Epithelial cell of esophagus (primary cell): ENCODE measurements at places on chromosomes 2 and 18.
A peak's percentile ranks its signal among the peaks of the same experiment; 100 is the strongest.

GRCh38 chr2:65658881-65659280 lies 226.5 kb upstream of the SPRED2 start:
- DNase-seq, result no peak

DNA sequence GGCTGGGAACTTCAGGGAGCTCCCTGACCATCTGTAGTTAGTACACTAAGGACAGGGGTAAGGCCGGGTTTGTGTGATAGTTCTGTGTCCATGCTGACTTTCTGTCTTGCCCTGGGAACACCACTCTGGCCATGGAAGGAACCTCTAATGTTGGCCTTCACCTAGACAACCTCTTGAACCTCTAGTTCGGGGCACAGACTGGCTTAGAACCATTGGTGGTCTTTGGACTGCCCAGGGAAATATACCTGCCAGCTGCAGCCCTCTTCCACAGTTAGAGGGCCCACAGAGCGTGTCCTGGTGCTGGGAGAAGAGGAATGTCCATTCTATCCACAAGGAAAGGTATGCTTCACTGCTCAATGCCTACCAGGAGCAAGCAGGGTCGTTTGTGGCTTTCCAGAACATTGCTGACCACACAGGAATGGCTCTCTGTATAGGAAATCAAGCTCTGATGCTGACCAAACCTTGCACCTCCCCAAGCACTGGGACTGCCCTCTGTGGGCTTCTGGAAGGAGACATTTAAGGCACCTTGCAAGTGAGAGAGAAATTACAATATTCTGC lies 318.8 kb upstream of the EPAS1 start:
- DNase-seq, result no peak

GRCh38 chr2:234334151-234334550 lies 162.7 kb downstream of the ARL4C start:
- peak; percentile 63 for DNase-seq

DNA sequence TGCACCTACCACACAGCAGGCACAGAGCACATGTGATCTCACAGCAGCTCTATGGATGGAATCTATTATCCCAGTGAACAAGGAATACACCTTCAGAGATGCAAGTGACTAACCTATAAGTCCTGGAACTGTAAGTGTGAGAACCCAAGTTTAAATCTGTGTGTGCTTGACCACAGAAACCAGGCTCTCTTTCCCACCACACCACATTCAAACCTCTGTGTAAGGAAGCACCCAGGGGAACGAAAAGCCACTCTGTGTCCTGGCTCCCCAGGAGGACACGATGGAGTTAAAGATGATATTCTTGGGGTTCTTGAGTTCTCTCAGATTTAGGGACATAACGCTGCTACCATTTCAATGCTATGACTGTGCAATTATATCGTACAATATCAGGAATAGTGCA lies 38.9 kb downstream of the TTR start:
- DNase-seq, result no peak

DNA sequence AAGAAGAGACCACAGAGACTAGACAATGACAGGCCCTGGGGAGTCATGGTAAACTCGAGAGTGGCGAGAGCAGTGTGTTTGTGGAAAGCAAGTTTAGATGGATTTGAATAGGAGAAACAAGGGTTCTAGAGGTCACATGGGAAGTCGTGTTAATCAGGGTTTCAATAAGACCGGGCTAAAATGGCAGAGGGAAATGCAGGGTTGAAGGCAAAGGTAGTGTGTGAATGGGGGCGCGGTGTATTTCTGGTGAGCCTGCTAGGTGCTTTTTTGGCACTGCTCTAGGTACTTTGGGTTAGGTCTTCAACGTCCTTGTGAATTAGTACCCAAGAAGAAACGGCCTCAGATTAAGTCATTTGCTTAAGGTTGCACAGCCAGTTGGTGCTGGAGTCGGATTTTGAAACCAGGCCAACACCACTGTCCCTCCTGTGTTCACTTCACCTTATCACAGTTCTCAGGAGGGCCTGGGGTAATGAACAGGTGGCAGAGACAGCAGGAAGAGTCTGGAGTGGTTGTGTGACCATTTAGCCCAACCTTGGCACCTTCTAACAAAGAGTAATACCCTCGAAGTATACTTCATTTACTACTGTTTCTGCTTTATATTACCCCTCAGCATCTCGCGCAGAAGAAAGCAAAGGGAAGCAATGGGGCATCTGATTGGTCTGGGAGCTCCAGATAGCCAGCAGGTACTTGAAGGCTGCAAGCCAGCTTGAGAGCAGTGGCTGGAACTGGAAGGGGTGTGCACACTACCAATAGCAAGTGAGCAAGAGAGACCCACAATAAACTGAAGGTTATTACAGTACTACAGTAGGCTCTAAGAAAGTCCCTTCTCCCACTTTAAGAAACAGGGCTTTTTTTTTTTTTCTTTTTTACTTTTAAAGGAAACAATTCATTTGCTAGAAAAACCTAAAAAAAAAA lies 33.4 kb upstream of the GAREM2 start:
- DNase-seq, result peak; percentile 26

GRCh38 chr2:157880927-157881326 lies 4.8 kb upstream of the ACVR1 start:
- DNase-seq, result peak; percentile 82

GRCh38 chr2:172339371-172340010 lies 87.9 kb upstream of the ITGA6 start:
- peak; percentile 52 for DNase-seq

DNA sequence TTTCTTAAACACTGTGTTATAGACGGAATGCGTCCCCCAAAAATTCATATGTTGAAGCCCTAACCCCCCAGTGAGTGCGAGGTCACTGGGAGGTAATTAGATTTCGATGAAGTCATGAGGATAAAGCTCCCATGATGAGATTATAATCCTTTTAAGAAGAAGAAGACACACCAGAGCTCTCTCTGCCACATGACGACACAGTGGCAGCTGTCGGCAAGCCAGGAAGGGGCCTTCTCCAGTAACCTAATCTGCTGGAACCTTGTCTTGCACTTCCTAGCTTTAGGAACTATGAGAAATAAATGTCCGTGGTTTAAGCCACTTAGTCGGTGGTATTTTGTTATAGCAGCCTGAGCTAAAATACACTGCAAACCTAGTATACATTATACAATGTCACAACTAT lies 12.3 kb downstream of the TMEM237 start:
- DNase-seq, result no peak

GRCh38 chr2:192487636-192488035 lies 292.9 kb upstream of the TMEFF2 start:
- DNase-seq, result no peak

- peak; percentile 55 for DNase-seq
Observed at GRCh38 chr18:33212363-33212762, 228.2 kb downstream of the CCDC178 start.

- peak; percentile 57 for DNase-seq
Observed at GRCh38 chr2:1687254-1687653, 57.1 kb downstream of the PXDN start.
